GM23338 (cell line): ENCODE measurements at places on chromosomes 12 and 14. TPM values are rescaled to one million over a fixed set of nuclear protein-coding genes. Genes with fewer than 3 reads are reported as not detected.
A peak's percentile ranks its signal among the peaks of the same experiment; 100 is the strongest.

DNA sequence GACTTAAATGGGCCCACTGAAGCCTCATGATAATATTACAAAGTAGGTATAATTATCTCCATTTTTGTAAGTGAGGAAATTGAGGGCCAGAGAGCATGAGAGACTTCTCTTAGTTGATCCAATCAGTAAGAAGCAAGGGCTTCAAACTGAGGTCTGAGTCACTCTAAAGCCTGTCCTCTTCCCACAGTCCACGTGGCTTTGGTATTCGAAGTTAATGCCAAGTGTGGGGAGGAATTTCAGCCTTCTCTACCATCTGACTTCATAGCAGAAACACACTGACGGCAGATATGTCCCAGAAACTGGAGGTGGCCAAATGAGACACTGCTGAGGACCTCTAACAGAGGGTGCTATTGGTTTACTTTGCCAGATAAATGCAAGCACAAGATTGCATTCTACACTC, 114.4 kb upstream of the OVCH1 start:
- DNase-seq, result no peak

The PLXNC1 gene
- 2.4 and 6.5 TPM in 2 replicates for total RNA-seq

- DNase-seq, result no peak
Measured at GRCh38 chr14:104438166-104438887, 141.2 kb upstream of the C14orf180 start.

DNA sequence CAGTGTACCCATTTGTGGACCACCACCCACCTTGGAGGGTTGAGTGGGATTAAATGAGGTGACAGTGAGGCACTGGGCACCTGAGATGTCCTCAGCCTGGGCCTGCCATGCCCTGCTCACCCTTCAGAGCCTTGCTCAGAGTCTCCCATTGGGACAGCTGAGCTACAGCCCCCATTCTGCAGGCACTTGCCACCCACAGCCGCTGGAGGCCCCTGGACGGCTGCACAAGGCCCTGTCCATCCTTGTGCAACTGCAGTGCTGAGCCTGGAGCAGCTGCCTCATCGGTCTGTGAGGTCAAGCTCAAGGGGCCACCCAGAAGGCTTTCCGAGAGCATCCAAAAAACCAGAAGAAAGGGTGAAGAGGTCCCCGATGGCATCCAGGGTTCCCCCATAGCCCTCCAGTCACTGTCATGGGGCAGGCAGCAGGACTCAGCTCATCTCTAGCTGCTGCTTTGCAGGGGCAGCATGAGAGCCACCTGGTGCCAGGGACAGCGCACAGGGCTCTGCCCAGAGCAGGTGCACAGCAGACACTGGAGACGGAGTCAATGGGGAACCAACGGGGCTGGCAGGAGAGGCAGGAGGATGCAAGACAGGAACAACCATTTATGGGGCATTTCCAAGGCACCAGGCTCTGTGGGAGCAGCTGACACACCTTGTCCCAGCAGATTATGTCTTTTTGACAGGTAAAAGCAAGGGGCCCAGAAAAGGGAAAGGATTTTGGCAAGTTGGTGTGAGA, 84.6 kb downstream of the ARL6IP4 start:
- DNase-seq, result no peak

- DNase-seq, result no peak
Measured at GRCh38 chr12:131871677-131872076, 22.7 kb upstream of the ULK1 start.

The TAS2R19 gene
- 6.0 and 8.6 TPM in 2 replicates for total RNA-seq

The L2HGDH gene
- total RNA-seq, result 22.0 and 28.5 TPM in 2 replicates

GRCh38 chr14:37213016-37213415, 15.3 kb downstream of the MIPOL1 start:
- no peak for DNase-seq

DNA sequence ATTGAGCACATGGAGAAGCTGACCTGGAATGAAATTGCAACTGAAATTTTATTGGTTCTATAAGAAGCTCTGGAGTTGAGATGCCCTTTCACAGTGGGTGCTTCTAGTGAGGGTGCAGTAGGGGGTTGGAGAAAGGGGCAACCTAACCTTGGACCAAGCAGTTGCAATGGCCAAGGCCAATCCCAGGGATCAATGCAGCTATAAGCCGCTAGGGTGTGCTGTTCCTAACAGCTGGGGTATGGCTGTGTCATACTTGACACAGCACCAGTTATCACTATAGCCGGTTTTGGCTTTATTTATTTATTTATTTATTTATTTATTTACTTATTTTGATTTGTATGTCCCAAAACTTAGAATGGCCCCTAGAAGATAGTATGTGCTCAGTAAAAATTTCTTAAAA, 505.9 kb downstream of the FLRT2 start:
- peak; percentile 75 for DNase-seq

The SERPINA12 gene
- not detected in 2 replicates for total RNA-seq

GRCh38 chr14:22105006-22105623, 431.5 kb upstream of the OR4E1 start:
- DNase-seq, result no peak

The POTEM gene
- not detected in 2 replicates for total RNA-seq

The RCOR1 gene
- total RNA-seq, result 24.1 and 26.1 TPM in 2 replicates

The SYNJ2BP gene
- total RNA-seq, result 22.3 and 24.2 TPM in 2 replicates

The CRIP1 gene
- total RNA-seq, result 0.80 and 7.7 TPM in 2 replicates

DNA sequence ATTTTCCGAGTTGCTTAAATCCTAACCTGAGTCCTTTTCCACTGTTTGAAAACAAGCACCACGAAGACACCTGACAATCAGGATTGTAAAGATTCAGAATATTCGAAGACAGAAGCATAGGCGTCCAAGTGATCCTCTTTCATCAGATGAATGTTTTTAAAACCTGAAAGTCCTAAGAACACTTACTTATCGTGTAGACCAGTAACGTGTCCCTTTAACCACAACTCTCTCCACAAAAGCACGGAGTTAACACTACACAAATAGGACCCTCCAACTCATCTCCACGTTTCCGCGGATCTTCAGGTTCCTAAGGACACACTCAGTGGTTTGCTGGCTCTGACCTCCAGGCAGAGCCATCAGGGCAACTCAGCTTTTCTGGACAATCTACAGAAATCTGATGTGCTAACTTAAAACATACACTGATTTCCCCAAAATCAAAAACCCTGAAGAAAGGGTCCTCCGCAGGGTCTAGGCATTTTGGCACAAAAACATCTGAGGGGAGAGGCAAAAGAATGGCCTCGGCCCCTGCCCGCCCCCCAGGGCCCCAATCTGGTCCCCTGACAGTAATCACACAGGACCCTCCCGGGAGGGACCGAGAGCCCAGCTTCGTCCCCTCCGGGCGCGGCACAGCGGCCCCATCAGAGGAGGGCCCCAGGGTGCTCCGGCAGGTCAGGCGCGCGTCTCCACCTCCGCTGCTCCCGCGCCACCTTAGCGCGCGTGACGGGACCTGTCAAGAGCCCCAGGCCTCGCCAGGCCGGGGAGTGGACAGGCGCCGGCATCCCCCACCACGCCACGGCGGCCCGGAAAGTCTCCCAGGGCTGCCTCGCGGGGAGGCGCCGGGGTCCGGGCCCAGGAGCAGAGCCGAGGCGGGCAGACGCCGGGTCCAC, 925 bp downstream of the DICER1 start:
- DNase-seq, result no peak

The KRT81 gene
- not detected in 2 replicates for total RNA-seq

DNA sequence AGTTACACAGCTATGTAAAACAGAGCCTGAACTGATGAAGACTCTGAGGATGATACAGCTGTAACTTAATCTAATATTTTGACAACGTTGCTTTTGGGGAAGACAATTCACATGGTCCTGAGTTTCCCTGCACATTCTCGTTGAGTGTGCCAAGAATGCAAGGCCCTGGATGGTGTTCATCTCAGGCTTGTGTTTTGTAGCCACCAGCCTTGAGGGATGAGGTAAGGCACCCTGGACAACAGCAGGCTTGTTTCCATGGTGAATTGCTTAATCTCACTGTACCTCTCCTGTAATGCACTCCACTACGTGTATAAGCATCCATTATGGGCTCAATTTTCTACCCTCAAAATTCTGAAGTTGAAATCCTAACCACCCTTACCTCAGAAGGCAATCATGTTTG, 2.1 kb downstream of the CATSPERB start:
- no peak for DNase-seq

DNA sequence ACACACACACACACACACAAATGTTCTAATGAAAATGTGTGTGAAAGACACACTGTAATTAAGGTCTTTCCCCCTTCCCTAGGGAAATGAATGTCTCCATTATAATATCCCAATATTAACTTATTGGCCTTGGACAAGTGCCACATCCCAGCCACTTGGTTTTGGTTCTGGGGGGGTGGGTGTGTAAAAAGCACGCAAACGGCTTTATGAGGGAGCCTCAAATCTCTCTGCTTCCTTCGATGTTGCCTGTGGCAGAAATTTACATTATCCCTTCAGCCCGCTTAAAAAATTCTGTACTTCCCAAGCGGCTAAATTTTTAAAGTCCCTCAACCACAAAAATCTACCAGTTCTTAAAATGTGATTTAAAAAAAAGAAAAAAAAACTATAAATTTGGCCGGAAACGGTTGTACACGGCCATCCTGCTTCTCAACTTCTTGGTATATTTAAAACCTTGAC, 432 bp downstream of the C14orf93 start:
- no peak for DNase-seq

DNA sequence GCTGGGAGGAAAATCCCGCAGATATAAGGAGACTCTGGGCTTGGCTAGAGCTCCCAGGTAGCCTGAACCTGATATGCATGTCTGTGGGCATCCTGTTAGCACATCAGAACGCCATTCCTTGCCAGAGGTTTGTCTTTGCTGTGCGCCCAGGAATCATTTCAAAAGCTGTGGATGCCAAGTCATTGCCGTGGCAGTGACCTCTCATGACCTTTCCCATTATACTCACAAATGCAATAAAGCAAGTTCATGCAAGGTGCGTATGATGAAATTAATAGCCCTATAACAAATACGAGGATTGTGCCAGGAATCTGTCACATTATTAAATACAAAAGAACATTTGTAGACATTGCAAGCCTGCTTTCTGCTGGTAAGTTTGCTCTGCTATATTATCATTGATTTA, 229.1 kb upstream of the PELI2 start:
- DNase-seq, result no peak

The PLEKHD1 gene
- total RNA-seq, result 0.28 and 0.35 TPM in 2 replicates

GRCh38 chr14:23727566-23728335, 91.6 kb downstream of the DHRS2 start:
- peak; percentile 80 for DNase-seq

DNA sequence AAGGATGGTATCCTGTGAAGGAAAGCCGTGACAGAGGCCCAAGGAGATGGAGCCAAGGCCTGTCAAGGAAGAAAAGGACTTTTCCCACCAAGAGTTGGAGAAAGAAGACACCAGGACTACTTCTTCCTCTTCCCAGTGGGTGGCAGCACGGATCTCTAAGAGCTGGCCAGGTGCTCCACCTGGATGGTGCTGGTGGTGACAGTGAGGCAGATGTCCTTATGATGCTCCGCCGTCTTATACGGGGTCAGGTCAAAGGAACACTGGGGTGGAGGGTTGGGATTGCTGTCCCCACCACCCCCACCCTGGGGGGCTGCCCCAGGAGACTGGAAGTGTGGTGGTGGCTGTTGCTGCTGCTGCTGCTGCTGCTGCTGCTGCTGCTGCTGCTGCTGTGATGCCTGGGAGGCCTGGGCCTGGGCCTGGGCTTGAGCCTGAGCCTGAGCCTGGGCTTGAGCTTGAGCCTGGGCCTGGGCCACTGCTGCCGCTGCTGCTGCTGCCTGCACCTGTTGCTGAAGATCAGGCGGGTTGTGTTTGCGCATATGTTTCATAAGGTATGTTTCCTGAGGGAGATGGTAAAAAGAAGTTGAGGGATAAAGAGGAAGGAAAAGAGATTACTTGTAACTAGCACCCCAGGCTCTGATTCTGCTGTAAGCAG, 4.8 kb upstream of the ING4 start:
- DNase-seq, result peak; percentile 46

- no peak for DNase-seq
Measured at GRCh38 chr14:99350751-99351150, 78.8 kb upstream of the BCL11B start.

- no peak for DNase-seq
Measured at GRCh38 chr12:111785651-111786050, 18.9 kb downstream of the ALDH2 start.

- no peak for DNase-seq
Measured at GRCh38 chr12:78918268-78918667, 53.7 kb downstream of the SYT1 start.

GRCh38 chr12:55955800-55956508, 9.9 kb downstream of the PMEL start:
- peak; percentile 54 for DNase-seq

DNA sequence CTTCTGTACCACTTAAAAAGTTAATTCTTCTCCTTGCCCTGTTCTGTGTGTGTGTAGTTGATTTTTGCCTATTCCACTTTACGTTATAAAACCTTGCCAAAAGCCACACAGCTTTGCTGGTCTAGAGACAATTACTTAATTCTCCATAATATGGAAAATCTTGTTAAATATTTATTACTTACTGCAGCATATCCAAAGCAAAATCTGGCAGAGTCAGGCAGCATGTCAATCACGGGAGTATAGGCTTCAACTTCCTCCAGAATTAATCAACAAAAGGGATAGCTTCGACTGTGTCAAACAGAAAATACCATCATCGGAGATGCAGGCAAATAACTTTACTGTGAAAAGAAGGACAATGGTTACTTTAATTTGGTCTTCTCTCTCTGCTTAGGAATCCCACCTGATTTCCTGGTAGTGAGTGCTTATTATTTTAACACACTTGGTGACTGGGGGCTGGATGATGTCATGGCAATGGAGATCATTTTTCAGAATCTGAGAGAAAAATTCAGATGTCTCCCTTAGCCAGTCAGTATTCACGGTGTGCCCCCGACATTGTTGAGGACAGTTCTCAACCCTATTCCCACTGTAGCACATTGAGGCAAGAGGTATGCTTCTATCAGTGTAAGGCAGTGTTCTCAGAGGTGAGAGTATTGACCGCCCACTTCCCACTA, 3.7 kb upstream of the MSRB3 start:
- DNase-seq, result no peak

DNA sequence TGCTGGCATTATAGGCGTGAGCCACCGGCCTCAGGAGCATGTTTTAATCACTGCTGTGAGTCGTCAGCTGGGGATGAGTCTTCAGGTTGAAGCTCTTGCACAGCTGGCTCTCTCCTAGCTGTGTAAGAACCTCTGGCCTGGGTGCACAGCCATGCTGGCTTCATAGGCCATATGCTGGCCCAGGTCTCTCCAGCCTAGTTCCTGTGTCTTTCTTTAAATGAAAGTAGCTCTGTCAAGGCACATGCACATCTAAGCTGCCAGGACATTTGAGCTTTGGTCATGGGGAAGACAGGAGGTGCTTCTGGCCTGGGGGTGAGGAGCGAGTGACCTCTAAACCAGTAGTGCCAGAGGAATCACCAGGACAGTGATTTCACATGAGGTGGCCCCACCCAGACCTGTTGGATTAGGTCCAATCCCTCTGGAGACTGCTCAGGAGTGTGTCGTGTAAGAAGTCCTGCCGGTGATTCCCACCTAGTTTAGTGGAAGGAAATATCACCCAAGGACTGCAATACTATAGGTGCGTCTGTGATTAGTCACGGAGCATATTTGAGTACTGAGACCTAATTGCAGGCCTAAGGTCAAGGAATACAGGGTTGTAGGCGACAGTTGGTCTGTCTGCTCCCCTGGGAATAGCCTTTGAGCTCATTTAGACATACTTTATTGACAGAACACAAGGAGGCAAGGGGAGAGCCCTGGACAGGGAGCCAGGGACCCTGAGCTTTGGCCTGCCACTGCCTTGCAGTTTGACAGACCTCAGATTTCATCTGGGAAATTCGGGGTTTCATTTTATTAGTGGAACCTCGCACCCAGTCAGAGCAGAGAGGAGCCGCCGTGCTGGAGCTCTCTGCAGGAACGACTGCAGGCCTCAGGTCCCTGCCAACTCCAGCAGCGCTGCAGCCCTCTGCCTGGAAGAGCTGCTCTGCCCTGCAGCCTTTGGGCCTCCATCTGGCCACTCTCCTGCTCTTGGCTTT, 67.0 kb downstream of the ANKRD9 start:
- no peak for DNase-seq
